ENCODE measurements at places on chromosomes 3 and 15.

GRCh38 chr3:108241721-108242120 lies 19.5 kb upstream of the IFT57 start:
- DNase-seq, result no peak

- DNase-seq, result no peak
Measured at GRCh38 chr3:183214277-183214612, 38.8 kb upstream of the B3GNT5 start.

DNA sequence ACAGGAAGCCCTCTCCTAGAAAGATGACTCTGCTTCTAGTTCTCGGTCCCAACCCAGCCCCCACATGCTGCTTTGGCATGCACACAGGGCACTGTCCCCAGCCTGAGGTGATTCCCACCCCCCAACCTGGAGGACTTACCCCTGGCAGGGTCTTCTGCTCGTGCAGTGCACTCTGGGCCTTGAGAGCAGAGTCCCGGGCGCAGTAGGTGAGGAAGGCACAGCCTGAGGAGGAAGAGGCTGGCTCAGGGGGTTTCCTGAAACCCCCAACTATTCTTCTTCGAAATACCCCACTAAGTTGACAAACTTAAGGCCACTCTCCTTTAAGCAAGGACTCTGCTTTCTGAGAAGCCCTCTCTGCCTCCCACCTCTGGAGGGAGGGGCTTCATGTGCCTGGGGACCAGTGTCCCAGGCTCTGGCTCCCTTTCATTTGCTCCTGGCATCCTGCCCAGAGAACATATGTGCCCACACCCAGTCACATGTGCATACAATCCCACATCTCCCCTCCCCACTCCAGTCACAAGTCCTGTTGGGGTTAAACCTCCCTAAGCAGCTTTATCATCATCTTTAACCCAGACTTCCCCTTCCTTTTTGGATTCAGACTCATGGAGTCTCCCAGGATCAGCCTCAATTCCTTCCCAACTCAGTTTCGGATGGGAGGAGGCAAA lies 4.1 kb downstream of the CELF6 start:
- DNase-seq, result no peak

DNA sequence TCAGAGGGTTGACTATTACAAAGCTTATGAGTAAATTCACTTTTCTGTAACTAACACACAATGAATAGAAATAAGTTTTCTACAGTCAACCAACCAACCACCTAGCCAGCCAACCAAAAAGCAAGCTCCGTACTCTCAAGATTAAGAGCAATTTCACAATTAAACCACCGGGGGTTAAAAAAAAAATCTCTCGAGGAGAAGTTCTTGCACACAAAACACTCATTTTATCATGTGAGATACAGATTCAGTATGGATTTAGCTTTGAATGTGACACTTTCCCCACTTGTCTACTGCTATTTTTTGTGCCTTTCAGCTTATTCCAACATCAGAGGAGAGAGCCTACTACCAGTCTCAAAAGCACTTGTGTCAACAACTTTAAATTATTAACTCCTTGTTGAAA lies 135.3 kb downstream of the SV2B start:
- no peak for DNase-seq

- no peak for DNase-seq
Measured at GRCh38 chr3:53566461-53567145, 72.2 kb downstream of the CACNA1D start.

DNA sequence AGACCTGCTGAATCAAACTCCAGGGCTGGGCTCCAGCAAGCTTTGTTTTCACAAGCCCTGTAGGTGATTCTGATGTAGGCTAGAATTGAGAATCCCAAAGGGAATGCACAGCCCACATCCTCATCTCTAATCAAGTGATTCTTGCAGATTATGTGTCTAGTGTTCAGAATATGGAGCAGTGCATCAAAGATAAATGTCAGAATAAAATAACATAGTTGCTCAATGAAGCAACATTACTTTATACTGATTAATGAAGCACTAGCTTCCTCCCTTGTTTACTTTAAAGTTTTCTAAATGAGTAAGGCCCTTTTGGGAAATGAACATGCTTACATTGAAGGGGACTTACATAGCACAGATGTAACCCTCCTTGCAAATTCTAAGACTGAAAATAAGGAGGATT lies 39.2 kb downstream of the NUP210 start:
- no peak for DNase-seq

DNA sequence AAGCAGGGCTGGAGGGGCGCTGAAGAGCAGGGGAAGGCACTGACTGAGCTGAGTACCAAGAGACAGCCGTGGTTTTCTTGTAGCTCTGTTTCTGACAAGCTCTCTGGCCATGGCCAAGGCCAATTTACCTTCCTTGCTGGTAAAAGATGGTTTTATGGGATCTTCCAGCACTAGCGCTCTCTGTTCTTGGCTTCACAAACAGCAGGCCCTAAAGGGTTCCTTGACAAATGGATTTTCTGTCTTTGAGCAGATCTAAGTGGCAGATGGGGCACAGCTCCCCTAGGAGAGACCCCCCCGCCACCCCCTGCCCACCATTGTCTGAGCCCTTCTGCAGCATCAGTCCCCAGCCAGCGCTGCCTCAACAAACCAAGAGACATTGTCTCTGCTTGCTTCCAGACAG lies 66.6 kb downstream of the GAP43 start:
- DNase-seq, result no peak

DNA sequence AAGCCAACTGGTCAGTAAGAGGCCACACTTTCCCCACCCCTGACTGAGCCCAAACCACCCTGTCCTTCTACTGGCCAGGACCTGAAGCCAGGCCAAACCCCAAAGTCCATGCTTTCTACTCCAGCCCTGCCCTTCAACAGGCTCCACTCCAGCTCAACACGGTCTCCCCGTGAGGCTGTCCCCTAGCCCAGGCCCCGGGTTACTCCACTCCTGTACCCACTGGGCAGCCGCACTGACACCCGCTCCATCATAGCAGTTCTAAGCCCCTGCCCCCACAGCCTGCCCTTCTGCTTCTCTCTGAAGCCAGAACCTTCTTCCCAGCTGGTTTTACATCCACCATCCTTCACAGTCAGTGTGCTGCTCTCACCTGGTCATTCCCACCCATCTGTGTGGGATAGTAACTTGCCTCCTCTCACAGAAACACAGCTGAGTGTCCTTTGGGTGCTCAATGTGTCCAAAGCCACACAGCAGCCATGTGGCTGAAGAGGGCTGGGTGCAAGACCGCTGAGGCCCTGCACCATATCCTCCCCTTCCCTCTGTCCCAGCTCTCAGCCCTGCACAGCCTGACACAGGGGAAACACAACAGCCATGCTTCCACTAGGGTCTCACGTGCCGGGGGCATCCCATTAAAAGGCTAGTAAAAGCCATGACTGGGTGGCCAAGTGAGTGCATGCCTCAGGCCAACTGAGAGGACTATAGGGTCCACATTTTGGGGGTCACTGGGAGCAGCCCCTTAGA lies 38.1 kb downstream of the TLE3 start:
- no peak for DNase-seq

- no peak for DNase-seq
Measured at GRCh38 chr15:64127521-64128270, 23.8 kb upstream of the SNX22 start.

- DNase-seq, result peak; percentile 85
Measured at GRCh38 chr3:152556731-152557254, 278.1 kb upstream of the P2RY1 start.

- no peak for DNase-seq
Measured at GRCh38 chr3:11199902-11200845, 45.9 kb downstream of the HRH1 start.

- DNase-seq, result no peak
Measured at GRCh38 chr3:120169407-120169806, 75.2 kb upstream of the GSK3B start.

DNA sequence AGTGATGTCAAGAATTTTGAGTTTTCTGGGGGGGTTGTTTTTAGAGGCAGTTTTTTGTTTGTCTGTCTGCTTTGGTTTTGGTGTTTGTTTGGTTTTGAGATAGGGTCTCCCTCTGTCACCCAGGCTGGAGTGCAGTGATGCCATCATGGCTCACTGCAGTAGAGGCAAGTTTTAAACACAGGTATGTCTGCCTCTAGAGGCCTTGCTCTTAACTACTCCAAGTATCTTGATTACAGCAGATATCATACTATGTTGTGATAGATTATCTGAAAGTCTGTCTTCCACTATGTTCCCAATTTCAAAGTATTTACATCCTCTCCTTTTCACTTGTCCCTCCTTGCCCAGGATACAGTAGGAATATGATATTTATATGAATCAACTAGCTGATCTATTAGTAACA lies 57.7 kb downstream of the ERC2 start:
- DNase-seq, result no peak

GRCh38 chr15:83105440-83105839 lies 2.0 kb upstream of the TM6SF1 start:
- no peak for DNase-seq

GRCh38 chr15:52689562-52689961 lies 10.4 kb upstream of the ATOSA start:
- DNase-seq, result no peak

DNA sequence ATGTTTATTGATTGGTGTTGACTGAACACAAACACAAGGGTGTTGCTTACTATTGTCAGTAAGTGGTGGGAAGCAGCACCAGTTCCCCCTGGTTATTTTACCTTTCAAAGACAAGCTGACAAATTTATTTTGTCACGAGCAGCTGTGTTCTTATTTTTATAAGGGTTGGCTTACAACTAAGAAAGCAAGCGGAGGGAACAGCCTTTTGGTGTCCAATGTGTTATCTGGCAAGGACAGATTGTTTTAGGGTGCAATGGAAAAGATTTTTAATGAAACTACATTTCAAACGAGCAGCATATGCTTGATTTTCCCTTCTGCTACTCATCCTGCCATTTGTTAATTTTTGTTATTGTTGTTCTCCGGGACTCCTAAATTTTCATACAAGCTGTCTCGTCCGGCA lies 920.6 kb upstream of the CFAP20DC start:
- no peak for DNase-seq

DNA sequence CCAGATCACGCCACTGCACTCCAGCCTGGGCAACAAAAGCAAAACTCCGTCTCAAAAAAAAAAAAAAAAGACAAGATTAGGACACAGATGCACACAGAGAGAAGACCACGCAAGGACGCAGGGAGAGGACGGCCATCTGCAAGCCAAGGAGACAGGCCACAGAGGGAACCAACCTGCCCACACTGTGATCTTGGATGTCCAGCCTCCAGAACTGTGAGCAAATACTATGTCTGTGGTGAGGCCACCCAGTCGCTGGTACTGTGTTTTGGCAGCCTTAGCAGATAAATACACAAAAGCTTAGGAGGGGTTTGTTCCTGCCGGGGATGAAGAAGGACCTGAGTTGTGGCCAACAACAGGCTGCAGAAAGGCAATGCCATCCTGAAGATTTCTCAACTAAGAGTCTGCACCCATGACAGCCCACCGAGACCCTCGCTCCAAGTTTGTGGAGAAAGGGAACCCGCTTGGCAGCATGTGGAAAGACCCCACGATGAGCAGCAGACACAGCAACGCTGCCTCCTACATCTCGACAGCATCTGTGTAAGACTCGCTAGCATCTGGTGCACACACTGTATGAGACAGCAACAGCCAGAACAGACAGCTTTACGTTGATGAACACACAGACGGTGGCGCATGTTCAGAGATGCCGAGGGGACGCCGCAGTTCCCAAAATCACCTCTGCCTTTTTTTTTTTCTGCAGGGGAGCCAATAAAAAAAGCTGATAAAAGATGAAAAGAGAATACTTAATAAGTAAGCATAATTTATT lies 13.7 kb downstream of the CYFIP1 start:
- peak; percentile 66 for DNase-seq

- DNase-seq, result peak; percentile 77
Measured at GRCh38 chr3:157330206-157330605, 106.4 kb upstream of the PTX3 start.

GRCh38 chr3:197428117-197428801 lies 127.5 kb downstream of the BDH1 start:
- DNase-seq, result peak; percentile 38

GRCh38 chr3:97778152-97778551 lies 13.6 kb downstream of the ARL6 start:
- DNase-seq, result no peak

DNA sequence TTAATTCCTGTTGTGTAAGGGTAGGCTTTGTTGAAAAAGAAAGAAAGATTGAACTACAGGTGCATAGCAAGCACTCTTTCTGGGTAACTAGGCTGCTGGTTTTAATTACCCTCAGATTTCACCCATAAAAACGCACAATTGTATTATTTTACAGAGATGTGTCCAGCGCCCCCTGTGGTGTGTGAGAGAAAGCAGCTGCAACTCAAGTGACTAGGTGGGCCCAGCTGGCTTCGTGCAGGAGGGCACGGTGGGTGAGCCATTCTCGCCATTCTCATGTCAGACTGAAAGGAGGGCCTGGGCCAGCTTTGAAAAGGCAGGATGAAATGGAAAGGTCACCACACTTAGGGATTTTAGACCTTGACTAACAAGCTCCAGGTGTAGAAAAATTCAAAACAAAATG lies 122.6 kb downstream of the LRIG1 start:
- DNase-seq, result no peak

DNA sequence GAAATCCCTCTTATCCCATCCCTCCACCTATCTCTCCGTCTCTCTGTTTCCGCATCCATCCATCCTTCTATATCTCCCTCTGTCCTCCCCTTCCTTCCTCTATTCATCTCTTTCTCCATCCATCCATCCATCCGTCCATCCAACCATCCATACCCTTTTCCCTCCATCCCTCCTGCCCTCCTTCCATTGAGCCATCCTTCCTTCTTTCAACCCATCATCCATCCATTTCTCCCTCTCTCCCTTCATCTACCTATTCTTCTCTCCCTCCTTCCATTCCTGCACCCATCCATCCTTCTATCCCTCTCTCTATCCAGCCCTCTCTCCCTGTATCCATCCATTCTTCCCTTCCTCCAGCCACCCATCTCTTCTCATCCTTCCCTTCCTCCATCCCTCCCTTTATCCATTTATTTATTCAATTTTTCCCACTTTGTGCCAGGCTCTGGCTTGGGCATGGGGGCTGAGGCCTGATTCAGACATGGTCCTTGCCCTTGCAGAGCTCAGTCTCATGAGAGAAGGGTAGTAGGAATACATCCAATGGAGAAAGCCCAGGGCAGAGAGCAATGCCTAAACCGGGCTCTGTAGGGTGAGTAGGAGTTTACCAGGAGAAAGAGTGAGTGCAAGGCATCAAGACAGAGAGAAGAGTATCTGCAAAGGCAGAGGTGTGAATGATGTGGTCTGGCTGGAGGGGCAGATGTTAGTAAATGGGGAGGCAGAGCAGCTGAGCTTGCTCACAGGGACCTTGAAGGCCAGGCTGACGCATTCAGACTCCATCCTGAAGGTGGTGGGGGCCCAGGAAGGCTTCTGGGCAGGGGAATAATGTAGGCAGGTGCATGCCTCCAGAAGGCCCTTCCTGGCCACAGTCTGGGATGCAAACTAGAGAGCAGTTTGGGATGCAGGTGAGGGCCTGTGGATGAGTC lies 19.5 kb upstream of the FBLN2 start:
- no peak for DNase-seq

DNA sequence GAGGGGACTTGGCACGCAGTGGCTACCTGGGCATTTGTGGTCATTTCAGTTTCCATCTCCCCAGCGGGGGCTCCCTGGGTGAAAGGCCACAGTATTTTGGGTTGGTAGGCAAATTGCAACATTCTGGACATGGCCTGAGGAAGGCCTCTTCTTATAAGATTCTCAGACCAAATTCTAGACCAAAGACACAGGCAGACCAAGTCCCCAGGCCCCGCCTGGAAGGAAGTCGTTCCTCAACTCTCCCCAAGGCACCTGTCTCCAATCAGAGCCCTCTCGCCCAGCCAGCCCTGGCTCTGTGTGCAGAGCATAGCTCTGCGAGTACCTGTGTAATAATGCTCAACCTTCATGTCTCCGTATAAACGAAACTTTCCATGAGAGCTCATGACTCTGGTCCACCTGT lies 53.1 kb downstream of the GRIP2 start:
- DNase-seq, result no peak

- no peak for DNase-seq
Measured at GRCh38 chr3:182261041-182261440, 532.3 kb upstream of the ATP11B start.

All from foreskin fibroblast (primary cell).